ENCODE measurements at places on chromosomes 13 and 19.

GRCh38 chr13:66546534-66547379 lies 683.4 kb downstream of the PCDH9 start:
- DNase-seq = no peak

- no peak for DNase-seq
Observed at GRCh38 chr19:10332158-10332964, 968 bp downstream of the RAVER1 start.

DNA sequence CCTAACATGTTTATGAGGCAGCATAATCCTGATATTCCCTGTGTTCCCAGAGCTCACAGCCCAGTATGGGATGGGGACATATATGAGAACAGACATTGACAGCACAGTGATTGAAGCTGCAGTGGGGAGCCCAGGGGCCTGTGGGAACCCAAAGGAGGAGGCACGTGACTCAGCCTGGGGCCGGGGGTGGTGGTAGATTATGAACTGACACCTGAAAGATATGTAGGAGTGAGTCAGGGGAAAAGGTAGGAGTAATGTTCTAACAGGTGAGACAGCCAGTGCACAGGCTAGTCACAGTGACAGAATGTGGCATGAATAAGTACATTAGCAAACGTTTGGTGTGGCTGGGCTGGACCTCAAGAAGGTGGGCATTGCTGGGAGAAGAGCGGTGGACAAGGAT lies 29.0 kb downstream of the CKM start:
- DNase-seq = no peak

GRCh38 chr19:35153701-35154524 lies 622 bp upstream of the FXYD5 start:
- DNase-seq = no peak

- DNase-seq = no peak
Observed at GRCh38 chr19:15299568-15300409, 32.5 kb downstream of the BRD4 start.

GRCh38 chr13:31891472-31891871 lies 140.1 kb upstream of the FRY start:
- no peak for DNase-seq

- no peak for DNase-seq
Observed at GRCh38 chr13:95756072-95756471, 79.1 kb downstream of the DNAJC3 start.

- no peak for DNase-seq
Observed at GRCh38 chr13:50401049-50401505, 385.8 kb downstream of the KCNRG start.

DNA sequence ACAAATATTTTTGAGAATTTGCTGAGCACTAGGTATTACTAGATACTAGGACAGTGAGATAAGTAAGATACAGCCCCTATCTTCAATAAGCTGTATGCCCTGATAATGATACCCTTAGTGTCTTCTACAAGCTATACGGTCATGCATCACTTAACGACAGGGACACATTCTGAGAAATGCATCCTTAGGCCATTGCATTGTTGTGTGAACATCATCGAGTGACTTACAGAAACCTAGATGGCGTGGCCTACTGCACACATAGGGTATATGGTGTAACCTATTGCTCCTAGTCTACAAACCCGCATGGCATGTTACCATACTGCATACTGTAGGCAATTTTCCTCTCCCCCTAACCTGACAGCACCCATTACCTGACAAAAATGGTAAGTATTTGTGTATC lies 64.9 kb downstream of the LRCH1 start:
- DNase-seq = no peak

GRCh38 chr13:107365466-107366215 lies 797.7 kb upstream of the ARGLU1 start:
- DNase-seq = no peak

DNA sequence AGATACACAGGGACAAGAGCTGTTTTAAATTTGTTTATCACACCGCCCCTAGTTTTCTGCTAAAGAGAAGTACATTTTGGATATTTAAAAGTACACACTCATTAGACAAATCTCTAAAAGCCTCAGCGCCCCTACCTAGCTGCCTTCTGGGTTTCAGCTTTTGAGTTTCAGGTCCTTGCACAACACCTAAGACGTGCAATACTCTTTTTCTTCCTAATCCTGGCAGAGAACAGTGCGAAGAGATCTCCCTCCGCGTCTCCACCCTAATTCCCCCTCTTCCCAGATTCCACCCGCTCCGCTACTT lies 421 bp upstream of the KLF5 start:
- no peak for DNase-seq

- DNase-seq = no peak
Observed at GRCh38 chr13:37491661-37492060, 106.9 kb downstream of the POSTN start.

DNA sequence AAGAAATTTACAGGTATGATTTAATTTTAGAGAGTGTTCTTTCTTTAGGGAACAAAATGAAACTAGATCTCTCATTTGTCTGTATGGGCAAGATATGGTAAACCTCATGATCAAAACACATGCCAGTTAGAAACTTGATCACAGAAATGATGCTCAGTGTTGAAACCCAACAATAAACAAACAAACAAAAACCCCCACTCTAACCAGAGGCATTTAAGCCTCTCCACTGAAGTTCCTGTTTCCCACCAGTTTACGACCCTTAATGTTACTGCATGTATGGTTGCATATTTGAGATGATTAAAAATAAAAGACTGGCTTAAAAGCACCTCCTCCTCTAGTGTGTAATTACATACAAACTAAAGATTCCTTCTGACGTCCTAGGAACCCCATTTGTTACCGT lies 293.3 kb upstream of the MAB21L1 start:
- no peak for DNase-seq

GRCh38 chr19:2221918-2222317 lies 14.2 kb downstream of the PLEKHJ1 start:
- no peak for DNase-seq

DNA sequence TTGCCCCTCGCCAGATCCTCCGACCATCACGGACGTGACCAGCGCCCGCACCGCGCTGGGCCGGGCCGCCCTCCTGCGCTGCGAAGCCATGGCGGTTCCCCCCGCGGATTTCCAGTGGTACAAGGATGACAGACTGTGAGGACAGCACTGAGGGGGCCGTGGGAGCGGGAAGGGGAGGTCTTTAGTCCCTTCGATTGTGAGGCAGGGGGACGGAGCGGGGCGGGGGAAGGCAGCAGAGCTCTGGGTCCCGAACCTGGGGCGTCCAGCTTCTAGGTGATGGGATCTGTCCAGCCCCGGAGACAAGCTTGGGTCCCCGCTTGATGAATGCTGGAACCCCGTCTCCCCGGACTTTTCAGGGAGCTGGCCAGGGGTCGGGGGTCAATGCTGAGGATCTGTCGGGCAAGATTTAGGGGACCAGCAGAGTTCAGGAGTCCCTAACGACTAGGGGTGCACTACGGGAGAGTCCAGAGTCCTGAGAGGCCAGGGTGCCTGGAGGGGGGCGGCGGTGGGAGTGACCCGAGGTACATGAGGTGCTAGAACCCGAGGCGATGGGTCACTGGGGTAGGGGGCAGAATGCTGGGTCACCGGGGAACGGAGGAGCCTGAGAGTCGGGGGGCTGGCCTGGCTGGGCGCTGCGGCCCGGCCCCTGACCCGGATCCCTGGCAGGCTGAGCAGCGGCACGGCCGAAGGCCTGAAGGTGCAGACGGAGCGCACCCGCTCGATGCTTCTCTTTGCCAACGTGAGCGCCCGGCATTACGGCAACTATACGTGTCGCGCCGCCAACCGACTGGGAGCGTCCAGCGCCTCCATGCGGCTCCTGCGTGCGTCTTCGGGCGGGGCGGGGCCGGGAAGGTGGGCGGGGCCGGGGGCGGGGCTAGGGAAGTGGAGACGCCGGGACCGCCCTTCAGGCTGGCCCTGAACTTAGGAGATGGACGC lies 14.6 kb downstream of the VSIG10L start:
- DNase-seq = no peak

GRCh38 chr19:43286096-43286495 lies 16.8 kb upstream of the PSG9 start:
- DNase-seq = no peak

- peak; percentile 82 for DNase-seq
Observed at GRCh38 chr19:57103573-57104277, 16.1 kb upstream of the USP29 start.
